ENCODE measurements at places on chromosomes 6 and 20. TPM values are rescaled to one million over a fixed set of nuclear protein-coding genes. Genes with fewer than 3 reads are reported as not detected.

The PNLDC1 gene
- 0.37 TPM for total RNA-seq

The VSX1 gene
- total RNA-seq, result not detected

The FAM184A gene
- 2.4 TPM for total RNA-seq

The RALY gene
- 119 TPM for total RNA-seq

The STMN3 gene
- 138 TPM for total RNA-seq

The RPS6KA2 gene
- 8.5 TPM for total RNA-seq

The TRIM39 gene
- total RNA-seq, result 11.2 TPM

The HLA-DMB gene
- 3.3 TPM for total RNA-seq

The ZNF343 gene
- total RNA-seq, result 12.0 TPM

The CTCFL gene
- total RNA-seq, result 0.34 TPM

The HDGFL1 gene
- total RNA-seq, result not detected

The HLA-G gene
- total RNA-seq, result not detected

The DDO gene
- total RNA-seq, result not detected

The GSTA2 gene
- not detected for total RNA-seq

Data from HCT116 (cell line).